ENCODE measurements at places on chromosomes 7 and 10.

DNA sequence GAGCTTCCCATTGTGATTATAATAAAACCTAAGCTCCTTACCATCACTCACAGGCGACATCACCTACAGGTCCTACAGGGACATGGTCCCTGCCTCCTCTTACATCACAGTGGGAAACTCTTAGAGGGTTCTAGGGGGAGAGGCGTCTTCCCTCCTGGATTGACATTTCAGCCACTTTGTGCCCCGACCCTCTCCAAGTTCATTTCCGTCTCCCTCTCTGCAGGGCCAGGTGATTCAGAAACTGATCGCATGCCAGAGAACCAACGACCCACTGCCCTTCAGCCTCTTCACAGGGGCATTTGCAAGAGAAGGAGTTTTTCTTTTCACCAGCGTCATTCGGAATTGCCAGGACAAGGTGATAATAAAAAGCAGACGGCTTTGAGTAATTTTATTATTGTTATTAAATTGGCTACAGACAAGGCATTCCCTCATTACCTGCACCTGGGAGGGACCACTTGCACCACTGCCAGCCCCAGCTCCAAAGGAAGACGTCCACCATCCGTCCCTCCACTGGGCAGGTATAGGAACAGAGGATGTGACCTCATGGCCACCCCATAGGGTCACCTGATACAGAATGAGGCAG lies 85.8 kb upstream of the CUX1 start:
- DNase-seq, result no peak

DNA sequence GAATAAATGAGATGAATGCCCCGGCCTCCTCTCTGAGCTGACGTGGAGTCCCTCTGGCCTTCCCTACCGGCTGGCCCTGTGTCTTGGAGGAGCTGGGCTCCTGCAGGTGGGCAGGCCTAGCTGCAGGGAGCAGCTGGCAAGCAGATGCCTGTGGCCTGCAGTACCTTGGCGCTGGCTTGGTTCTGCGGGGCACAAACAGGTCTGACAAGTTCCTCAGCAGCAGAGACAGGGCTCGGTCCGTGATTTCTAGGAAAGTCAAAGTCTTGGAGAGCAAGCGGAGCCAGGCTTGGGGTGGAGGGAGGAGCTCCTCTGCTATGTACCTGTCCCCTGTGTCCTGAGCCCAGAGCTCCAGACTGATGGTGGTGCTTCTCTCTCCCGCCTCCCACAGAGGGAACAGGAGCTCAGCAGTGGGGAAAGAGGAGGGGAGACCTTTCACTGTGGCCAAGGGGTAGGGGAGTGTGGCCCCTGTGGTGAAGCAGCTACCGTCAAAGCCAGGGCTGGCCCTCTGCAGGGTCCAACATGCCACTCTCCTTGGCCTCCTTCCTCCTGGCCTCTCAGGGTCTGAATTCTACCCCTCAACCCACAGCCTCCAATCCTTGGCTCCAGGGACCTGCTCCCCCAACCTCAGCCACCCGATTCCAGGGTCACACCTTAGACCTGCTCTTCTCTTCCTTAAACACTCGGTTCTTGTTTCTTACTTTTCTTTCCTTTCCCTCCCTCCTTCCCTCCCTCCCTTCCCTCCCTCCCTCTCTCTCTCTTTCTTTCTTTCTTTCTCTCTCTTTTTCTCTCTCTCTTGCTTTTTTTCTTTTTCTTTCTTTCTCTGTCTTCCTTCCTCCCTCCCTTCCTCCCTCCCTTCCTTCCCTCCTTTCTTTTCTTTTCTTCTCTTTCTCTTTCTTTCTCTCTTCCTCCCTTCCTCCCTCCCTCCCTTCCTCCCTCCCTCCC lies 20.1 kb downstream of the MYL10 start:
- no peak for DNase-seq

GRCh38 chr10:60848680-60849079 lies 70.4 kb downstream of the CDK1 start:
- no peak for DNase-seq

DNA sequence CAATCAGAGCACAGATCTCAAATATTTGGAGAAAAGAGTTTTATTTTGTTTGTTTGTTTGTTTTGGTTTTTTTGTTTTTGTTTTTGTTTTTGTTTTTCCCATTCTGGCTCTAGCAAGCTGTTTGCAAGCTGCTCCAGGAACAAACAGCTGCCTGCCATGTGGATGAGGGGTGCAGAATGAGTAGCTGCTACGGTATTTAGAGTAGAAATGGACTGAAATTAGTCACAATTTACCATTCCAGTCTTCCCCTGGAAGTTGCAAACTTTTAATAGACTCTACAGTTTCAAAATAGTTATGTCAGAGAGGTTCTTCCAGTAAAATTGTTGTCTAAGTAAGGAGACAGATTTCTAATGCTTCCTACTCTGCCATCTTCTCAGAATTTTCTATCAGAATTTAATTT lies 27.1 kb upstream of the TAS2R16 start:
- DNase-seq, result no peak

GRCh38 chr7:111029574-111030251 lies 61.2 kb upstream of the LRRN3 start:
- DNase-seq, result peak; percentile 75

DNA sequence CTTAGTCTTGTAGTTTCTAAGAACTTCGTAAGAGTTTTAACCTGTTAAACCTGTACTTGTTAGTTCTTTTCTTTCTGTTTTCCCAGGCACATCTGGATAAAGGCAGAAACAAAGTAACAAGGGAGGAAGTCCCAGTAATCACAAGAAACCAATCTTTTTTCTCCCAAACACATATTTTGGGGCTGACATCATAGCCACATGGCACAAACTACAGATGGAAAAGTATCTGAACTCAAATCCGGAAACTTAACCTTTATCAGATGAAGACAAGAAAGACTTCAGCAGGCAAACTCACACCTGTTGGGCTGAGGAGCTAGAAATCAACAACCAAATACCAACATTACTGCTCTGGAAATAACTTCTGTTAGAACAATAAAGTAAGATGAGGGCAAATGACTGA lies 67.1 kb downstream of the CUBN start:
- DNase-seq, result no peak

DNA sequence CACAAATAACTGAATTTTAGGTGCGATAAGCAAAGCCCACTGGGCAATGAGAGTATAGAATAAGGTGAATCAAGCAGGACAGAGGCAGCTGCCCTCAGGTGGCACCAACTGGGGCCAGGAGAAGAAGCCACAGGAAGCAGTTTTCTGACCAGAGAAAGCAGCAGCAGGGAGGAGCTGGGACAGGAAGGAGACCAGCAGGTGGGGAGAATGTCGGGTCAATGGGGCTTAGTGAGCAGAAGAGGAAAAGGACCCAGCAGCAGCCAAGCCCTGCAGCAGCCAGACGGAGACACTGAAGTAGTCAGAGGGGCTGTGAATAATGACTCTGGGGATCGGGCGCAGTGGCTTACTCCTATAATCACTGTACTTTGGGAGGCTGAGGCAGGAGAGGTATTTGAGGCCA lies 209.6 kb upstream of the SH2B2 start:
- no peak for DNase-seq

- no peak for DNase-seq
Measured at GRCh38 chr10:95221124-95221523, 27.1 kb downstream of the ACSM6 start.

DNA sequence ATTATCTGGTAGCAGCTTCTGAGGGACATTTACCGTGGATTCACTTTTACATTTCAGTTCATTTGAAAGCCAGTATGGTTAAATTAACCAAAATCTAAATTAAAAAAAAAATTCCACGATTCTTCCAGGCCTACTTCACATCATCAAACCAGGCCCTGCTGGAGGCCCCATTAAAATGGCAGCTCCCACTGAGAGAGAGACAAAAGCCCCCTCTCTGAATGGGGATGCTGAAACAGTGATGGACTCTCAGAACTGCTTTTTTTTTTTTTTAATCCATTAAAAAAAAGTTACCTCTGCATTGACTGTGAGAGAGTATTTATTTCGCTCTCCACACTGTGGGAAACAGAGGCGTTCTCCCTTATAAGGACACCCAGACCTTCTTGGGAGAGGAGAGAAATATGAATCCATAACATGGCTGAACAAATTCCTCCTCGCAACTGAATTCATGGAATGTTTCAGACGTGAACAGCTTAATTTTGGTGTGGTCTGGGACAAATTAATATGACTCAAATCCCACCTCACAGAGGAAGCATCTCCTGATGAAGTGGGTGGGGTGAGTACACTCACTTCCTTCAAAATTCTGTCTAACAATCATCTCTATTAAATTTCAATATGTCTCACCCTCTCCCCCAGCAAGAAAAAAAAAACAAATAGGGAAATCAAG lies 73.5 kb downstream of the SAMD9 start:
- DNase-seq, result no peak

GRCh38 chr10:93548376-93549071 lies 17.9 kb upstream of the FFAR4 start:
- no peak for DNase-seq

GRCh38 chr10:102347236-102347828 lies 48.2 kb upstream of the NFKB2 start:
- peak; percentile 67 for DNase-seq

DNA sequence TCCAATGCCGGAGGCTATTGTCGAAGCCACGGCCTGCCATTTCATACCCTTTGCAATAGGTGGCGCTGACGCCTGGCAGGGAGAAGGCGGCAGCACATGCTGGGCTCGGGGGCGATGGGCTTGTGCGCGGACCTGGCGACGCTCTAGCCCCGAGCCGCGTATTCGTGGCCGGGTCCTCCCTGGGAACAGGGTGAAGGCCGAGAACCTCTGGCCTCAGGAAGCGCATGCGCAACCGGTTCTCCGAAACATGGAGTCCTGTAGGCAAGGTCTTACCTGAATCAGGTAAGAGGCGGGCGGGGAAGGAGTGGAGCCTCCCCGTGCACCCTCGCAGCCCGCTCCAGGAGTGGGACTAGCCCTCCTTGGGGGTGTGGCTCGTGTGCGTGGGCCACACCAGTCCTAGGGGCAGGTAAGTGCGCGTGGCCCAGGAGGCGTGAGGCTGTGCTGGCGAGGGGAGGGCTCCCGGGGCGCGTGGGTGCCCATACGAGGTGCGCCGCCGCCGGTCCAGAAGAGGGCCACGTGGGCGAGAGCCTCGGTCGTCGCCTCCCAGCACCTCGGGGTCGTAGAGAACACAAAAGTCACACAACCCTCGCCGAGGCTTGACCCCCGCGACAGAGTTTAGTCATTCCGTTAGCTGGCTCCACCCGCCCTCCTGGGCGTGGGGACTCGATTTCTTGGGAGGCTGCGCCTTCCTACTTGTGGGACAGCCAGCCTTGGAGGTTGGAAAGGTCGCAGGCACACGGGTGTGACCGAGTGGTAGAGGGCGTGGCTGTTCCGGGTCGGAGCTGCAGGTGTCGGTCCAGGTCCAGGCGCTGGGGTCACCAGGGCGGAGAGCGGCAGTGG lies 5.6 kb upstream of the MEST start:
- peak; percentile 83 for DNase-seq

DNA sequence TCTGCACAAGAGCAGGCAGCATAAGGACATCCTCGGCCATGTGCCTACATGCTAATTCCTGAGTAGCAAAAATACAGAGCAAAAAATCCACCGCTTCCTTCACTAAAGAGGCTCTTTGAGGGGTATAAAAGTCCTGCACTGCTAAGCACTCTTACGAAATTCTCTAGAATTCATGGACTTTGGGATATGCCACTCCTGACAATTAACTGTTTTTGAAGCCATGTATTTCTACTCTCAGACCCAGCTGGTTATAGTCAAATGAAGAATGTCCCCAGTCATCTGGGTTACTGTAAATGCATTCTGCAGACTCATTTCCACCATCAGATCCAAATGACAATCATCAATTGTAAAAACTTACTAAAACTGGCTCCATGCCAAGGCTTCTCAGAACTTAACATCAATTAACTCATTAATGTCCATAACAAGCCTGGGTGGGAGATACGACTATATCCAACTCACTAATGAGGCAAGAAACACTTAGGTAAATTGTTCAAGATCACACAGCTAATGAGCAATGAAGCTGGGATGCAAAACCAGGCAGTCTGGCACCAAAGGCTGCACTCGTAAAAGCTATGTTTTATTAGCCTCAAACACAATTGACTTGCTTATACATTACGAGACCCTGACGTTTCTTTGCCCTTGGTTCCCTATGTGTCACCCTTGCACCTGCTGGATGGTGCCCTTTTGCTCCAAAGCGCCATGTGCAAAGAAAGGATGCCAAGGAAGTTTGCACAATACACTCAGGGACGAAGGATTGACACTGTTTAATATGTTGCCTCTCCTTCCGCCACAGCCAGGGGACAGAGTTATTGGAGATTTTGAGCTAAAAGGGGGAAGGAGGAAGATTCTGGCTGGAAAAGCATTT lies 250.4 kb downstream of the ELMO1 start:
- DNase-seq, result no peak

DNA sequence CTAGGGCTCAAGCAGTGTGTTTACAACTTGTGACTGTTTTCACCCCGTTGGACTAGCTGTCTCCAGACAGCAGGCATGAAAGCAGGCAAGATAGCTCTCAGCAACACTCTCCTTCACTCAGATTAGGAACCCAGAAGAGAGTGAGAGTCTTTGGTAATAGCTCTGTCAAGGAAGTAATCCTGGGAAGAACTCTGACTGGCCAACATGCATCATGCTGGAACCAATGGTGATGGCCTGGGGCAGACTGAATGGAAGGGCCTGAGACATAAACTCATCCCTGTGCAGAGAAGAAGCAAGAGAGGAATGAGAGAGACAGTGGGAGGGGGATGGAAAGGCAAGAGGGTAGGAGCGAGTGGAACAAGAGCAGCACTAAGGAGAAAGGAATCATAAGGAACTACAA lies 48.9 kb downstream of the AKR1D1 start:
- no peak for DNase-seq

DNA sequence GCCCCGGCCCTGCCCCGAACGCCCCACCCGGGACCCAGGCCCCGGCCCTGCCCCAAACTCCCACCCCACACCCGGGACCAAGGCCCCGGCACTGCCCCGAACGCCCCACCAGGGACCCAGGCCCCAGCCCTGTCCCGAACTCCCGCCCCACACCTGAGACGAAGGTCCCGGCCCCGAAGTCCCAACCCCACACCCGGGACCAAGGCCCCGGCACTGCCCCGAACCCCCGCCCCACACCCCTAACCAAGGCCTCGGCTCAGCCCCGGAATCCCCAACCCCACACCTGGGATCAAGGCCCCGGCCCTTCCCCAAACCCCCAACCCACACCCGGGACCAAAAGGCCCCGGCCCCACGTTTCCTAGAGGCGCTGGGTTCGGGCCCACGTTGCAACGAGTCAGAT lies 1.1 kb upstream of the LARP4B start:
- DNase-seq, result no peak

DNA sequence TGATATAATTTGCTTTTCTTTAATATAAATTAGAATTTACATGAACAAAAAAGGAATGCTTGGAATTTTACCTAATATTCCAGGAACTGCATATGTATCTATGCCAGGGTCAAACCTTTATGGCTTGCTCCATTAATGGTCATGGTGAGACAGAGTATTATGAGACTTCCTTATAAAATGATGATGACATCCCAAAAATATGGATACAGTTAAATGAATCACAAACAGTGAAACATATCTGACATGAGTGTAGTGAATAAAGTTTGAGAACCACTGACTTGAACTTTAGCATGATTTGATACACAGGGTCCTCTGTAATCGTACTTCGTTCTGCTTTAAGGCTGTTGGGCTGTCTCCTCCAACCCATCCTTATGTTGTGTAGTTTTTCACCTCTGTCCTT lies 51.8 kb downstream of the MARCHF5 start:
- DNase-seq, result no peak

GRCh38 chr10:17174626-17175025 lies 26.8 kb downstream of the TRDMT1 start:
- no peak for DNase-seq
